ENCODE measurements at places on chromosomes 2 and 18.
A peak's percentile ranks its signal among the peaks of the same experiment; 100 is the strongest.

DNA sequence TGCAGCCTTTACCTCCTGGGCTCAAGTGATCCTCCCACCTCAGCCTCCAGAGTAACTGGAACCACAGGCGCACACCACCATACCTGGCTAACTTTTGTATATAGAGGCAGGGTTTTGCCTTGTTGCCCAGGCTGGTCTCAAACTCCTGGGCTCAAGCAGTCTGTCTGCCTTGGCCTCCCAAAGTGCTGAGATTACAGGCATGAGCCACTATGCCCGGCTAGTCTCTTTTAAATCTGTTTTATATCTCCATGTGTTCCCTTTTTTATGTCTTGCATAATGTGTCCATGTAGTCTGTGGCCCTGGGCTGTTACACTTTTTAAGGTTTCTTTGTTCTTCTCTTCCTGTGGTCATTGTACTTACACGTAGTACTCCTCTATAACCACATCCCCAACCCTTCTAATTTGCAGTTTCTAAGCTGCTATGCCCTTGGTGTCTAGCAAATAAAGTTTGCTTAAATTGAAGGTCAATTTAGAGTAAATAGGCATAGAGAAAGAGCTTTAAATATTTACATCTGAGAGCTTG, 168.2 kb downstream of the MCFD2 start:
- DNase-seq = no peak

GRCh38 chr18:48663931-48664847, 125.4 kb downstream of the CTIF start:
- DNase-seq = peak; percentile 17

- DNase-seq = no peak
Measured at GRCh38 chr2:67400560-67401485, 3.7 kb downstream of the ETAA1 start.

DNA sequence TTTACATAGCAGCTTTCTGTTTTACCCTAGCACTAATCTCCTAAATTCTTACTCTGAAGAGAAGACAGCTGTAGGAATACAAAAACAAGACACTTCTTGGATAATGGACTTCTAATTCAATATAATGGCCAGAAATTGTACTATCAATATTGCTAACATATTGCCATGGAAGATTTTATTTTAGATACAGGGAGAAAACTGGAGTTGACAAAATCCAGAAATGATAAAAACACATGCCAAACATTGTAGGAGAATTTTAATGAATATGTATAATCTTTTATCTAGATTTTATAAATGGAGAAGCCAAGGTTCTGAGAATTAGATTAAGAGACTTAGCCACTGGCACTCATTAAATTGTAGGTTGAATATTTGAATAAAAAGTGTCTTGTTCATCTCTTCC, 1838.8 kb upstream of the LRRTM1 start:
- no peak for DNase-seq

GRCh38 chr2:37324786-37325624, at the start of gene PRKD3:
Gene PRKD3, minus strand, starts transcription at chr2:37324833. Its CDS starts 8,309 bp downstream, at chr2:37316524.
- peak; percentile 8 for DNase-seq

DNA sequence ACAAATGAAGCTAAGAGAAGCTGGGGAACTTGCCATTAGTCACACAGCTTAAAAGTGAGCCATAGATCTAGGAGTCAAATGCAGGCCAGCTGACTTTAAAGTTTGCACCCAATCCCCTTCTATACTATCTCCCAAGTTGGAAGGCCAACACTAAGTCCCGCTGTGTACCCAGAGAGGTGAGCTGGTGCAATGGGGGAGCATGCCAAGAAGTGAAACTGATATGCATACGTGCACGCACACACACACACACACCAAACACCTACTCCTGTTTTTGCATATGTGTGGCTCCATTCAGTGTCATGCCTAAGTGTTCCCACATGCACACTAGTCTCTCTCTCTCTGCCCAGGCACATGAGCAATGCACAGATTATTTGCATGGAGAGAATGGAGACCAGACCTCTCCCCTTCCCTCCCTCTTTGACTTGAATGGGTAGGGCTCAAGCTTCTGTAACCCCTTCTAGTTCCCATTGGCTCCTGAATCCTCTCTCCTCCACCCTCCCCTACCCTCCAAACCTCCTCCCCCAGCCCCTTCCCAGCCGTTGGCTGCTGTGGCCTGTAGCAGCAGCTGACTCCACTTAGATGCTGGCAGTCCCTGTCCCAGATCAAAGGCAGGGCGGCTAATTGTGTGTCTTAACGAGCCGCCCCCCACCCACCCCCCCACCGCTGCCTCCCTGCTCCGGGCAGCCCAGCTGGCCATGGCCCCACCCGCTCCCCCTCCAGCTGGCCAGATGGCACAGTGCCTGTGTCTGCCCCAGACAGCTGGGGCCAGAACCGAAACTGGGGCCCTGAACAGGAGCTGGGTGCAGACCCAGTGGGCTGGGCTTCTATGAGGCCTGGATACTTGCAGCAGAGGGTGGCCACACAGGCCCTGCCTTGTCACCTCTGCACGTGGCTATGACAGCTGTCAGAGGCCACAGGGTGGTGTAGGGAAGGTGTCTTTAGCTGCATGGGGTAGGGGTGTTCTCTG, 5.6 kb downstream of the WNT10A start:
- no peak for DNase-seq

DNA sequence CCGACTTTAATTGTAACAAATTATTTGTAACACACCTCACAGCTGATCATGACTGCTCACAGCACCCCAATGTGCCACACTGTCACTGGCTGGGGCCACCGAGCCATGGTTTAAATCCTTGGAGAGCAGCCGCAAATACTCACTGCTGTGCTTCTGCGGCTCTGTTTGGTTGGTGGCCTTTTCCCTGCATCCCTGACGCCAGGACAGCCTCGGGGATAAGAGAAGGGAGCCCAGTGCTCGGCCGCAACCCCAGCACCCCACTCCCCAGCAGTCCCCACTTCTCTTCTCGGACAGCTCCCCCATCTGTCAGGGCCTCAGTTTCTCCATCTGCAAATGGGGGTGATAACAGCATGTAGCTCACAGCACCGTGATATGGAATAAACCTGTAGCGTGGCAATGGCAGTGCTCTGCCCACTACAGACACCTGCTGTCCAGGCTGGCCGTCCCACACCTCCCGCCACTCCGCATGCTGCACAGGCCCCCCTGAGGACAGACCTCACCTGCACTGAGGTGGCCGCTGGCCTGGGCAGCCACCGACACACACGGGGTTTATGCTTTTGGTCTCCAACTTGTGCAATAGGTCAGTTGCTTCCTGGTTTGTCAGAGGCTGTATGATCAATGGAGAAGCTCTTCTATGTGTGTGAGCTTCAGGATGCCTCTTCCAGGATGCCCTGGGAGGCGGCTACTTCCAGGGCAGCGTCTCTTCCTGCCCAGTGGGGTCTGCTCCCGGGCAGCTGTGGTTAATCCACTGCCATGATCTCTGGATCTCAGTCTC, 87.1 kb downstream of the NDUFA10 start:
- no peak for DNase-seq

DNA sequence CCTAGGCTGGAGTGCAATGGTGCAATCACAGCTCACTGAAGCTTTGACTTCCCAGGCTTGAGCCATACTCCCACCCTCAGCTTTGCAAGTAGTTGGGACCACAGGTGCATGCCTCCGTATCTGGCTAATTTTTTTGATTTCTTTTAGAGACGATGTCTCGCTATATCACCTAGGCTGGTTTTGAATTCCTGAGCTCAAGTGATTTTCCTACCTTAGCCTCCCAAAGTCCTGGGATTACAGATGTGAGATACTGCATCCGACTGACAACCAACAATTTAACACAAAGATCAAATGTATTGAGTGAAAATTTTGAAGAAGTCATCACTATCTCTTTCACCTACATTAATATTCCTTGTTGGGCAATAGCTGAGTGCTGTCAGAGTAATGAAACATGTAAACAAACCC, 181.6 kb downstream of the MYCN start:
- DNase-seq = no peak

DNA sequence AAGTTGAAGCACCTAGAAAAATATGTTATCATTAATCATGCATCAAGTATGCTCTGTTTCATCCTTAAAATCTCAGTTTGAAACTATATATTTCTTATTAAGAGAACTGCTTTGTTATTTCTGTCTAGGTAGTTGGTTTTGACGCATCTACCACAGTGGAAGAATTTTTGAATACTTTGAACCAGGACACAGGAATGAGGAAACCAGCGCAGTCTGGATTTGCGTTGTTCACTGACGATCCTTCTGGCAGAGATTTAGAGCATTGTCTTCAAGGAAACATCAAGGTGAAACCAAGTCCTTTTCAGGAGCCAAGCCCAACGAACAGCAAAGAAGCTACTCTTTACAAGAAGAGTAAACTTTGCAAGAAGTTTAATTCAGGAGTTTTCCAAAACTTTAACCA, 30.1 kb upstream of the DYNC2LI1 start:
- no peak for DNase-seq

GRCh38 chr18:27769152-27769551, 407.8 kb downstream of the CDH2 start:
- DNase-seq = no peak

DNA sequence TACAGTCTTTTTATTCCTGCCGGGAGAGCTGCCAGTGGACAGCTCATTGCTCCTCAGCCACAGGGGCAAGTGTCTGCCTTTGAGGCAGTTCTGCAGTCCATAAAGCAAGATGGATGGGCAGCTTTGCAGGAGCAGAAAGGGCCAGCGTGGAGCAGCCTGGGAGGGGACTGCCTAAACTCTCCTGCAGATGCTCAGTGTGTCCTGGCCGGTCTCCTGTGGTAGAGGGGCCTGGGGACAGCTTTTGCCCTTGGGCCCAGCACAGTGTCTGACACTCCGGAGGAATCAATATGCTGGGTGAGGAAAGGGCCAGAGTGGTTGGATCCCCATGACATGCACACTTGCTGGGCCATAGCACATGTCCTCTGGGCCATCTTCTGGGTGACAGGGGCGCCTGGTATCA, 65.7 kb upstream of the DAPL1 start:
- DNase-seq = no peak

DNA sequence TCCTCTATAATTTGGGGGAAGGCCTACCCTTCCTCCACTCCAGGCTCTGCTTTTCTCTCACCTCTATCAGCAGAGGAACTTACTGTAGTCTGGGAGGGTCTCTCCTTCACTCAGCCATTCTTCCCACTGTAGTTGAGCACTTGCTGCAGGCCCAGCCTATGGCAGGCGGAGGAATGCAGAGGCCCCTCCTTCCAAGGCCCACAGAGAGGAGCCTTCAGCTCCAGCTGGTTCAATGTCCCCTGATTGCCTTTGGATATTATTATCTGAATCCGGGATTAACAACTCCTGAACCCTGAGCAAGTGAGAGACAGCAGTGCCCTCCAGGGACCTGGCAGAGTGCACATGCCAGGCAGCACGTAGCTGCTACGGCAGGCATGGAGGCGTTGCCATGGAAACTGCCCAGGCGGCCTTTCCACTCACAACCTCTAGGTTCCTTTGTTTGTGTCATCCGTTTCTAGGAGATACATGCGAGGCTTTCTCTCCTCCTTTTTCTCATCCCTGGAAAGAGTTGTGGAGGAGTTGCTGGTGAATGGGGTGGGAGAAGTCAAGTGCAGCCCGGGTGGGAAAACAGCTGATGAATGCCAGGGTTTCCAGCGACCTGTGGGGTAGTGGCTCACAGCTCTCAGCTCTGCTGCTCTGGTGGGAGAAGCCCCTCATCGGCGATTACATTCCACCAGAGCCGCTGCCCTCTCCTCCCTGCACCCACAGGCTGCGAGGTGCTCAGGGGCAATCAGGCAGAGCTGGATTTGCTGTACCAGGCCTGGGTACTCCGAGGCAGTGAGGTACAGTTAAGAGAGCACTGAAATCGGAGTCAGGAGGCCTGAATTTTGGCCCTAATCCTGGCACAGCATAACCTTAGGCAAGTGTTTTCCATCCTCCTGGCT, 55.3 kb upstream of the HK2 start:
- no peak for DNase-seq

- DNase-seq = no peak
Measured at GRCh38 chr2:179619947-179620467, 241.4 kb downstream of the ZNF385B start.

- DNase-seq = no peak
Measured at GRCh38 chr2:7976206-7976605, 705.6 kb upstream of the ID2 start.

- DNase-seq = no peak
Measured at GRCh38 chr2:200003444-200003843, 48.1 kb downstream of the MAIP1 start.

GRCh38 chr2:157480182-157480961, 36.5 kb upstream of the CYTIP start:
- DNase-seq = no peak

DNA sequence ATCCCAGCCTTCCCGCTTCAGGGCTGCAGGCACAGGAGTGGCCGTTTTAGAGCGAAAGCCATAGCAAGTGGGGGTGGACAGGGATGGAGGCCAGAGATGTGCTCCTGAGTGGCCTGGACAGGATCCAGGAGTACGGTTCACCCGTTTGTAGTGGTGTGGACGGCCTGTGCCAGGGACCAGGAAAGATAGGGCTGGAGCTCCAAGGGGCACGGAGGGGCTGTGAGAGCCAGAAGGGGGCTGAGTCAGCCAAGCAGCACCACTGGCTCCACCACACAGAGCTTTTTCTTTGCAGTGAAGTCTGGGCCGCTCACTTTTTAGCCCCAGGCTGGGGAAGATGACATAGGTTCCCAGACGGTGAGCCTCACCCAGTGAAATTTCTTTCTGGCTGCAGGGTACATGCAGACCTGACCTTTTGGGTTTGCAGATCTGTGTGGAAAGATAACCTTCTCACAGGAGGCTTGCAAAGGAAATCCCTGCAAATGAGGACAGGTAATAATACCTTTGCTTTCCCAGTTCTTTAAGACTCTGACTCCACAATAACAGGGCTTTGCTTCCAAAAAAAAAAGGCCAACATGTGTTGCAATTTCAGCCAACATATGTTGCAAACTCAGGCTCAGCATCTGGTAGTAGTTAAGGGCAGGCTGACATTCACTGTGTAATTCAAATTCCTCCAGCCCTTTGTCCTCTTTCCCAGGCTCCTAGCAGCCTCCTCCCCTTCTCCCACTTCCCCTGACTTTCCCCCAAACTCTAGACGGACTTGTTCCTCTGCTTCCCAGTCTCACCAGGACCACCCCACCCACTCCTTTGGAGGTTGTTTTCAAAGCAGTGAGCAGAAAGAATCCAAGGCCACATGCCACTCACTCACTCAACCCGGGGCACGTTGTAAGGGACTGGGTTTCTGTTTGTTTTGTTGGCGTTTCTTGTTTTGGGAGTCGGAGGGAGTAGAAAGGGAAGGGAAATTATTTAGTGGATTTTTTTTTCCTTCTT, 20.3 kb upstream of the LAPTM4A start:
- DNase-seq = no peak

GRCh38 chr2:180143633-180144337, 136.7 kb upstream of the CWC22 start:
- no peak for DNase-seq

Measured in stimulated activated CD8-positive, alpha-beta memory T cell treated with anti-CD3 and anti-CD28 coated beads, Interleukin-7, amount 100 ng/mL, for 1 hour (primary cell).